GM19239 (cell line): ENCODE measurements at places on chromosomes 3 and 15.

- DNase-seq: no peak
These were observed 84.2 kb upstream of the ABHD2 start for GRCh38 chr15:89003865-89004725.

DNA sequence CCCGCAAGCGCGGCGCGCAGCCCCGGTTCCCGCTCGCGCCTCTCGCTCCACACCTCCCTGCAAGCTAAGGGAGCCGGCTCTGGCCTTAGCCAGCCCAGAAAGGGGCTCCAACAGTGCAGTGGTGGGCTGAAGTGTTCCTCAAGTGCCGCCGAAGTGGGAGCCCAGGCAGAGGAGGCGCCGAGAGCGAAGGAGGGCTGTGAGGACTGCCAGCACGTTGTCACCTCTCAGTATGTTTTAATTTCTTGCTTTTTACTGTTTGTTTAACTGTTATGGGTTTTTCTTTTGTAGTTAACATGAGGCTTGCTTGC, 1525.7 kb downstream of the SI start:
- no peak for DNase-seq

DNA sequence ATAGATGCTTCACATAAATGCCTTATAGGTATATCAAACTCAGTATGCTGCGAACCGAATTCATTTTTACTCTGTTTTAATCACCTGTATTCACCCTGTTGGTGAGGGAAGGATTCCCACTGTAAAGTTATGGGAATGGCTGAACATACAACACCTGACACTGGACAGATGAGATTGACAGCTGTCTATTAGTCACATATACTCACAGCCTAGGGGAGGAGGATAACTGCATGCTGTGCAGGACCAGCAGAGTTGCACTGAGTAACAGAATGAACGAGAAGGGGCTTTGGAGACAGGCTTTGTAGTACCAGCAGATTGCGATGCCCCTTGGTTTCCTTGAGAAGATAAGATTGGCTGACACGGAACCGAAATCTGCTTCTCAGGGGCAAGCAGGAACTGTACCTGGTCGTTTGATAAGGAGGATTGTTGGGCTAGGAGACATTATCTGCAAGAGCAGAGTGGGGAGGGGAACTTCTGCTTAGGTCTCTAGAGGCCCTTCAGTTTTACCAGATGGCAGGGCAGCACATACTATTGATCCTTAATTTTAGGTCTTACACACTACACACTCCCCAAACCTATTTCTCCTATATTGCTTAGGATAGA, 43.5 kb upstream of the SLC22A13 start:
- no peak for DNase-seq

- no peak for DNase-seq
These were observed 1.4 kb downstream of the LYSMD2 start for GRCh38 chr15:51736069-51736468.

- DNase-seq: no peak
These were observed 110.4 kb downstream of the TMEM266 start for GRCh38 chr15:76169911-76170800.

DNA sequence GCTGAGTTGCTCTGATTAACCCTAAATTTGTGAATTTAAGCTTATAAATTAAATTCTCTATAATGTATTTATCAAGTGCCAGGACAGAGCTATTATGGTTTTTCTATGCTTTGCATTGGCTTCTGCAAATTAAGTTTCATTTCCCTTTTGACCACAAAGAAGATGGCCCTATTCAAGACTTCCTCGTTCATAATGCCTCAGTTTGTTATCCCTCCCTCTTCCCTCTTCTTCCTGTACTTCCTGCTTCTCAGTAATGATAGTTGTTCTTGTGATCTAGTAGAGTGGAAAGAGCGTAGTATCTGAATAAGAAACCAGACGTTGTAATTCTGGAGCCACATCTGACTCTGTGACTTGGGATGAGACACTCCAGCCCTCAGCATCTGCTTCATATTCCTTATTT, 118.7 kb downstream of the CACNA1D start:
- DNase-seq: no peak

DNA sequence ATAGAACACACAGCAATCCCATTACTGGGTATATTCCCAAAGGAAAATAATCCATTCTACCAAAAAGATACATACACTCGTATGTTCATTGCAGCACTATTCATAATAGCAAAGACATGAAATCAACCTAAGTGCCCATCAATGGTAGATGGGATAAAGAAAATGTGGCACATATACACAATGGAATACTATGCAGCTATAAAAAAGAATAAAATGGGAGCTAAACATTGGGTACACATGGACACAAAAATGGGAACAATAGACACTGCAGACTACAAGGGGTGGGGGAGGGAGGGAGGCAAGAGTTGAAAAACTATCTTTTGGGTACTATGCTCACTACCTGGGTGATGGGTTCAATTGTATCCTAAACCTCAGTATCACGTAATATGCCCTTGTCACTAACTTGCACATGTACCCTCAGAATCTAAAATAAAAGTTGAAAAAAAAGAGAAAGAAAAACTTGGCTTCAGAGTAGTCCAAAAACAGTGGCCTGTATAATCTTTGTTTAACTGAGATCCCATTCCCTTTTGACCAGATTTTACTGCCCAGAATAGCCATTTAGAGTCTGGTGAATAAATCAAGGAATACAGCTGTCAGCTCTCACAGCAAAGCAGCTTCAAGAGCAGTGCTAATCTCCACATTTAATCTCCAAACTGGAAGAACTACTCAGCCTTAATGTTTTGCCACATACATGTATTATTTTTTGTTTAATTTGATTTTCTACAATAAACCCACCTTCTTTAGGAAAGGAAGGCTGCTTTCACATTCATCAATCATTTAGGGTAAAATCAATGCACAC, 54.5 kb upstream of the XRN1 start:
- DNase-seq: no peak

GRCh38 chr3:89571298-89571697, 463.9 kb downstream of the EPHA3 start:
- no peak for DNase-seq

GRCh38 chr15:40340740-40341400, at the start of gene CCDC9B:
TSS of gene CCDC9B (minus strand) at chr15:40340939. CDS start at chr15:40340819, 120 bp downstream.
- no peak for DNase-seq

DNA sequence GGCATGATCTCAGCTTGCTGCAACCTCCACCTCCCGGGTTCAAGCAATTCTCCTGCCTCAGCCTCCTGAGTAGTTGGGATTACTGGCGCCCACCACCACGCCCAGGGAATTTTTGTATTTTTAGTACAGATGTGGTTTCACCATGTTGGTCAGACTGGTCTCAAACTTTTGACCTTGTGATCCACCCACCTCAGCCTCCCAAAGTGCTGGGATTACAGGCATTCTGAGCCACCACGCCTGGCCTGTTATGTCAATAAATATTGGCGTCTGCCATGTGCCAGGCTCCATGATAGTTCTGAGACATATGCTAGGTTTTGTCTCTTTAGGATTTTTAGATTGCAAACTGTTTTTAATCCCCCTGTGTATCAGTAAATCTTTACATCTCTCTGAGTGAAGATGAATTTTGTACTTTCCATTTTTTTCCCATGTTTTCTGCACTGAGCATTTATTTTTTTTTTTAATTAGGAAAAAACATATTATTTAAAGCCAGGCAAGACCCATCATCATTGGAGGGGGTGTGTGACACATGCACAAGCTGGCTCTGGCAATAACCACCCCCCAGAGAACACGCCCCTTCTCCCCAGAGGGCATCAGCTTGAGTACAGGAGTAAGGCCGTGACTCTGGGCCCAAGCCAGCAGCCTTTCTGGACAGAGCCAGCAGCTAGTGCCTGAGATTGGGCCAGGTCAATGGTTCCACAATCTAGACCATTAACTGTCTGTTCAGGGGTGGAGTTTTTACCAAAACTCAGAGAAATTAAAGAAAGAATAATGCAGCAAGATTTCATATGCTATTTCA, 51.0 kb upstream of the ATP1B3 start:
- DNase-seq: no peak

DNA sequence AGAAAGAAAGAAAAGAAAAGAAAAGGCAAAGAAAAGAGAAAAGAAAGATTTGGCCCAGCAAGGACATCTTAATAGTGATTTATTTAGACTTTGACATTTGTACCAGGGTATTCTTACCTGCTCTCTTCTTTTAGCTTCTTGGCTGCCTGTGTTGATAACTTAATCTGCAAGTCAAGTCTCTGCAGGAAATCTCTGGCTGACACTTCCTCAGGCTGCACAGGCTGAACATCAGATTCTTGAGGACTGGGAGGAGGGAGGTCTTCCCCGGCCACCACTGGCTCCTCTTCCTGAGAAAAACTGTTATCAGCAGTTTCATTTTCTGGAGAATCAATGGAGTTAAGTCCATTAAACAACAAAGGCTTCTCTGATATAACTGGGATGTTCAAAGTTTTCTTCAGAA, 12.8 kb downstream of the LYSMD2 start:
- no peak for DNase-seq

- no peak for DNase-seq
These were observed 179.5 kb upstream of the EIF1B start for GRCh38 chr3:40129981-40130380.

GRCh38 chr15:38069511-38070011, 135.1 kb downstream of the TMCO5A start:
- DNase-seq: no peak

DNA sequence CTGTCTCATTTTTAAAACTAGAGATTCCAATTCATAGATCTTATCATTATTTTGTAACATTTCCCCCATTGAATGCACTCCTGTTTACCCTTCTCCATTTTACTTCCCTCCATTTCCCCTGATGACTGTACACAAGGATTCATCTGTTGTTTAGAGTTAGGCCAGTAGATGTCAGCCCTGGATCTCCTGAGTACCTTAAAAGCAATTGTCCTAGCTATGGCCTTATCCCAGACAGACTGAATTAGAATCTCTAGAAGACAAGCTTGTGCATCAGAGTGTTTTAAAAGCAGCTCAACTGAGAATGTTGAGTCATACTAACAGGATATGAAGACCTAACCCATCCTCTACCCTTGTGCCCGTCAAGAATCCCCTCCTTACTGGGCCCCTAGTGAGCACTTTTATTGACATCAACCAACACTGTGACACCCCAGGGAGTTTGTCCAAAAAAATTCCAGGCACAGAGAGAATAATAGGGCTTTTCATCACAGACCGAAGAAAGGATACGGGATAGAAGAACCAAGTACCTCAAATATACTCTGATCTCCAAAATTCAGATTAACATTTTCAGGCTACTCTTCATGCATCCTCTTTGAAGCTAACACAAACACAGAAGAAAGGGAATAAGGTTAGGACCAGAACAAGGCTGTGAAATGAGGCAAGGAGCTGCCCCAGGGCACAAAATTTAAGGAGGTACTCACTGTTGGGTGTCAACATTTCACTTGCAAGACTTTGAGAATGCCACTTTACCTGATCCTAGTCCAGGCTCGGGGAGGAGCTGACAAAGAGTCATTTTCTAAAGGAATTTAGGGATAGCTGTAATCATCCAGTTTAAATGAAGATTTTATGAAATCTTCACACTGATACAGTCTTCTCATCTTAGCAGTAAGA, 17.1 kb downstream of the ZBED2 start:
- DNase-seq: no peak

- DNase-seq: no peak
These were observed 33.3 kb downstream of the PCSK6 start for GRCh38 chr15:101456057-101456739.

- no peak for DNase-seq
These were observed 176.0 kb downstream of the SSR3 start for GRCh38 chr3:156378871-156379270.

DNA sequence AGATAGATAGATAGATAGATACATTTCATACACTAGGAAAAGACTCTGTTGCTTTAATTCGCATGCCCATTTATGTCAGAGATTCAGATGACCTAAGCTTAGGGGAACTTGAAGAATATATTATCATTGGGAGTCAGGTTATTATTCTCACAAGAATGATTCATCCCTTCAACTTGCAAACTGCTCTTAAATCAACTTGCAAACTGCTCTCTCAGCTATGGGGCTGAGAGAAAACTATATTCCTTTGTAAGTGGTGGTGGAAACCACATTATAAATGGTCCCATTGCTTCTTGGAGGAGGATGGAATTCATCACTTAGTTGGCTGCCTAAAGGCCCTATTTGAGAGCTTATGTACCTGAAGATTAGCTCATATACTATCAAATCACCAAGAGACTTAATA, 160.9 kb upstream of the STAC start:
- DNase-seq: no peak

DNA sequence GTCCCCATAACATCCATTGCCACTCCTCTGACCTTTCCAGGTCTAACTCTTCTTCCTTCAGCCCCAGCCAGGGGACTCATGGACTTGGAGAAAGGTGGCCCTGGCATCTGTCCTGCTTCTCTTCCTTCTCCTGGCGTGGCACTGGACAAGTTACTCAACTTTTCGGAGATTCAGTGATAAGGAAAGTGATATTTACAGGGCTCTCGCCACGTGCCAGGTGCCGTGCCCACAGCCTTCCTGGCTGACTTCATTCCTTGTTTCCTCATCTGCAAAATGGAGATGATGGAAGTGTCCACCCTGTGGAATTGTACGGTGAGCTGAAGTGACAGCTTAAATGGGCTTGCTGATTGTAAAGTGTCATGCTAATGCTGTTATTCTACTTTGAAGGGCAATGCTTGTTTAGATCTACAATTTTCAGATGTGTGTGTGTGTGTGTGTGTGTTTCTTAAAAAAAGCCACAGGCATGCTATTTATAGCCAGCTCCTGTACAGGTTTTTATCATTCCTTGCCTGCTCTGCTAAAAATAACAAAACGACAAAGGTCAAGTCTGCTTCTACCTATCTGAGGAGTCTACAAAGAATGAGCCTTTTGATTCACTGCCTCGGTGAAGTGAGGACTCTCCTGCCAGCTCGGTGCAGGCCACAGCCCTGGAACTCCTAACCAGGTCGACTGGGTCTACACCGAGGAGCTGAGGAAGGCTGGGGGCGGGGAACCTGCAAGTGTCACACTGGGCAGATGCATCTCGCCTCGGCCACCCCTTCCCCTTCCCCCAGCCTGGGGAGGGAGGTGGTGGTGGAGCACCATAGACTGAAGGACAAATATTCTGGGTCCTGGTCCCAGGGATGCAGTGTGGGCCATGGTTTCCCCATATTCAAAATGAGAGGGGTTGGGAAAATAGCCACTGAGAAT, 11.4 kb upstream of the ATP2B2 start:
- no peak for DNase-seq

DNA sequence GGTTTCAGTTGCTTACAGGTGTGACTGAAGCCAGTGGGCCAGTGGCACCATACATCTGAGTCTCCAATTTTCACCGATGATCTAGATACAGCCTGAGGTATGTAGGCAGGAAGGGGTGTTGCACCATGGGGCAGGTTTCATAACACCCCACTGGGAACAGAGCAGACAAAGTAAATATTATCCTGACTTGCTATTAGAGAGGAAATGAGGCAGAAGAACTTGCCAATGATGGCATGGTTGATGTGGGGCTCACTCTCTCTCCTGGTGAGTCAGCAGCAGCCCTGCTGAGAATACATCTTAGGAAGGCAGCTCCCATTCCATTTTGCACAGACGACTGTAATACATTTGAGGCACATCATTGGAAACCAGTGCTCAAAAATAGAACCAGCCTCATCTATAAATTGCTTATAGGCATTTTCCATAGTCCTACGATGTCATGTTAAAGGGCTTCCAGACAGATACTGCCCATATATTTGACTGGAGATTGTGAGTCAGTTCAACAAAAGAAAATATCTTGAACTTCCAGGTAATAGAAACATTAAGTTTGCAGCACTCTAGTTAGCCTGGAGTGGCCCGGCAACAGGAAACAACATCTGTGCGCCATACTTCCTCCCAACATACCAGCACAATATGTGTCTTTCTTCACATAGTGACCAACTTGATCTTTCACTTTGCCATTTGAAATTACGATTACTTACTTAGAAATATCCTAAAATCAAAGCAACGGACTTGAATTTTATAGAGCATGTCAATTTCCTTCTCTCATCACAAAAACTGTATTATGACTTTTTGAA, 175.5 kb downstream of the NECTIN3 start:
- DNase-seq: no peak

GRCh38 chr15:45200799-45201556, 13.2 kb upstream of the SHF start:
- DNase-seq: no peak
